AG04449 (cell line): ENCODE measurements at places on chromosomes 3 and 15.
A peak's percentile ranks its signal among the peaks of the same experiment; 100 is the strongest.

DNA sequence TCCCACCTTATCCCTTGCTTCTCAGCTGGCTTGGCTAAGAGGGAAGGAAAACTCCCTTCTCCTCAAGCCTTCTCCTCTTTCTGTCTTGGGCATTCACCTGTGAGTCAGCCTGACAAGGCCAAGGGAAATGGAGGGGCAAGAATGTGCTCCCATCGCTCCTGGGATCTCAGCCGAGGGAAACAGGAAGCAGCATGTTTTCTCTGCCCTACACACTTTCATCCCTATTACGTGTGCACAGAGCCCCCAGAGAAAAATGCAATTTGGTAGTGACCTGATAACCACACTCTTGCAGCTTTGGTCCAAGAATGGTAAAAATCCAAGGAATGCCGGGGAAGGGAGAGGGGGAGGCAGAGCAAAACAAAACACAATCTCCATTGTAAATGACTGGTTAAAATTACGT lies 32.9 kb upstream of the MTMR10 start:
- peak; percentile 97 for DNase-seq

- no peak for DNase-seq
These were observed 51.7 kb upstream of the TRA2B start for GRCh38 chr3:185989511-185989910.

- peak; percentile 17 for DNase-seq
These were observed 35.9 kb upstream of the GOLGA6L9 start for GRCh38 chr15:82393671-82394070.

DNA sequence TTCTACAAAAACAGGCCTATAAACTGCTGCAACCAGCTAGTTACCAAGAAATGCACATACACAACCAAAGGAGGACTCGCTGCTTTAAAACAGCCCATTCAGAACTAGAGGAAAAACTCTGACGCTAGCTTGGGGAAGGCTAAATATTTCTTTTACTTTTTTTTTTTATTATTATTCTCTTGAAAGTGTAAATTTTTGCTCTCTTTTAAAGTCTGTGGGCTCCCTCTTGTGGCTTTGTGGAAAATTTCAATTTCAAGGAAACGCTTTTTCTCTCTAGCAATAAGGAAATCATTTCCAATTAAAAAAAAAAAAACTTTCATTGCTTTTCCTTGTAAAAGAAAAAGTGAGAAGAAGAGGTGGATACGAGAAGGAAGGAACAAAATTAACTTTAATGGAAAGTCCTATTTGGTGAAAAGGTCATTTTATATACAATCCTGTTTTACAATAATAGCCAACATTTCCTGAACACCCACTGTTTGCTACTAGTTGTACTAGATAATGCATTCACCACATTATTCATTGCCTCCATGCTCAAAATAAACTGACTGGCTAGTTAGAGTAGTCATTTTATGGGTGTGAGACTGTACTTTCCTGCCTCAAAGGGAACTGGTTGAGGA lies 51.2 kb upstream of the SAMMSON start:
- no peak for DNase-seq

GRCh38 chr3:115518100-115518852 lies 105.0 kb upstream of the GAP43 start:
- DNase-seq = peak; percentile 60

GRCh38 chr3:172553526-172554252 lies 30.5 kb upstream of the TNFSF10 start:
- DNase-seq = no peak

DNA sequence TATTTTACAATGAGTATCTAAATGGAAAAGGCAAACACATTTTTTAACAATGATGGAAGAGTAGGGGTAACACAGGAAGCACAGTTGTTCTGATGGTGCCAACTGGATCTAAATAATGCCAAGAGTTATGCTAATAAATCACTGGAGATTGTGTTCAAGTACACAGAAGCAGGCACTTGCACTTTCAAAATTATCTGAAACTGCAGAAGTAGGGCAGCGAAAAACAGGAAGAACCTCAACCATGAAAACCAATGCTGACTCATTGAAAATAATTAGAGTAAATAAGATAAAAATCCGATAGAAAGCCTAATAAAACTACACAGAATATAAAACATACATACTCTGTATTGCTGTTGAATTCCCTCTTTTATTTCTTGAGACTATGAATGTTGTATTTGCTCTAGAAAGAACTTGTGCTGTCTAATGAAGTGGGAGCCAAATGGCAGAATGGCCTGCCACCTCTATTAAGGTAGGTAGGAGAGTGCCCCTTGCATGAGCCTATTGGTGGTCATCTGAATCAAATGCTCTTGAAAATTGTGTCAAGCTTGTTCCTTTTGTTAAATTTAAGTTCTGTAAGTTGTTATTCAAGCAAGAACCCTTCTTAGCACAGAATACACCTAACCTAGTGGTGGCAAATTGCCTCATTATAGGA lies 93.7 kb downstream of the ABI3BP start:
- no peak for DNase-seq

GRCh38 chr3:79957066-79957465 lies 189.3 kb upstream of the ROBO1 start:
- DNase-seq = no peak

DNA sequence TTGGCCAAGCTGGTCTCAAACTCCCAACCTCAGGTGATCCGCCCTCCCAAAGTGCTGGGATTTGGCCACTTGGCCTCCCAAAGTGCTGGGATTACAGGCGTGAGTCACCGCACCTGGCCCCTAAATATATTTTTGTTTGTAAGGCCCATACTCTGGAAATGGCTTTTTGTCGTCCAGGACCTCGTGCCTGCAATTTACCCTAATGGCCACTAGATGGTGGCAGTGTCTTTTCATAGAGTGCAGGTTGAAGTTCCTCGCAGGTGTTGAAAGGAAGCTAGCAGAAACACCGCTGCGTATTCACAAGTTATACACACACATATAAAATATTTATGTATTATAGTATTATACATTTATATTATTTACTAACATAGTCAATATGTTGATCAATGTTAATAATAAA lies 97.2 kb downstream of the LRTM1 start:
- no peak for DNase-seq
